ENCODE measurements at places on chromosomes 11 and 22.

DNA sequence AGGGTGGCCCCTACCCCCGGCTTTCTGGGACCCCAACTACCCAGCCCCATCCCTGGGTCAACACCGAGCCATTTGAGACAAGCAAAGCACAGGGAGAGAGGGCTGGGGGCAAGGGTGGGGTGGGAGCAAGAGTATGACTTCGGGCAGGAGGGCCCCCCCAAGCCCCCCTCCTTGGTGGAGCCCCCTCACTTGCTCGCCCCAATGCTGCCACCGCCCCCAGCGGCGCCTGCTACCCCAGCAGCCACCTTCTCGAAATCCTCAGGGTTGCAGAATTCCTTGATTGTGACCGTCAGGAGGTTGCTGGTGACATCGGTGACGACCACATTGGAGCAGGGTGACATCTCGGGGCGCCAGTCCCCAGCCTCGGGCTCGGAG, 6.0 kb downstream of the CBX6 start:
- no peak for DNase-seq

GRCh38 chr11:35009191-35009943, 92.9 kb downstream of the PDHX start:
- no peak for DNase-seq

DNA sequence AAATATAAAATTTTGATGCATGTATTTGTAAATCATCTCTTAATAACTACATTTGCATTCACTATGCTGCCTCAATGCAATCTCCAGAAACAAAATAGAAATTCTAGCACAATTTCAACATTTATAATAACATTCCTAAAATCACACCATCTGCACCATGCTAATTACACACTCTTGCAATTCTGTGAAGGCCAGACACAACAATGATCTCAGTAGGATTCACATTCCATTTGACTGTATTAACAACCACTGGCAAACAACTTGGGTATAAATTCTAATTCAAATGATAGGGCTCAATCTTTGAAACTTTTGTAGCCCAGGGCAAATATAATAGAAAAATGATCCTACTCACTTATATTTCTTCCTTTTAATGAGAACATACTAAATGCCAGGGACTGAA, 25.9 kb downstream of the RAB6A start:
- no peak for DNase-seq

DNA sequence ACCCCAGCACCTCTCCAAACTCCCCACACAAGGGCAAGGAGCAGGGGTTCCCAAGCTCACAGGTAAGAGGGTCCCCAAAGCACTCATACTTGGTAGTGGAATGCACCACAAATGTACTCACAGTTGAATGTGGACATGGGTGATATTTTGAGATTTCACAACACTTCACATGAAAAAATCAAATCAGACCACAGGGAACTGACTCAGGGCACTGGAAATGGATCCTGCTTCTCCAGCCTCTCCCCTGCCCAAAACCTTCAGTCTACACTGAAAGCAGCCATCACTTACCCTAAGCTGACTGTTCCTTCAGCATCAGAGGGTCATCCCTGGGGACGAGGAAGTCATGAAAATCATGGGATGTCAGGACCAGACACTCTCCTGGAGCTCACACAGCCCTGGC, 40.2 kb downstream of the SCGB1A1 start:
- no peak for DNase-seq

GRCh38 chr22:41683616-41684015, 5.1 kb downstream of the SNU13 start:
- no peak for DNase-seq

GRCh38 chr11:47675851-47676250, 33.5 kb upstream of the MTCH2 start:
- DNase-seq, result no peak

GRCh38 chr11:97614606-97615005, 1224.8 kb downstream of the JRKL start:
- DNase-seq, result no peak

DNA sequence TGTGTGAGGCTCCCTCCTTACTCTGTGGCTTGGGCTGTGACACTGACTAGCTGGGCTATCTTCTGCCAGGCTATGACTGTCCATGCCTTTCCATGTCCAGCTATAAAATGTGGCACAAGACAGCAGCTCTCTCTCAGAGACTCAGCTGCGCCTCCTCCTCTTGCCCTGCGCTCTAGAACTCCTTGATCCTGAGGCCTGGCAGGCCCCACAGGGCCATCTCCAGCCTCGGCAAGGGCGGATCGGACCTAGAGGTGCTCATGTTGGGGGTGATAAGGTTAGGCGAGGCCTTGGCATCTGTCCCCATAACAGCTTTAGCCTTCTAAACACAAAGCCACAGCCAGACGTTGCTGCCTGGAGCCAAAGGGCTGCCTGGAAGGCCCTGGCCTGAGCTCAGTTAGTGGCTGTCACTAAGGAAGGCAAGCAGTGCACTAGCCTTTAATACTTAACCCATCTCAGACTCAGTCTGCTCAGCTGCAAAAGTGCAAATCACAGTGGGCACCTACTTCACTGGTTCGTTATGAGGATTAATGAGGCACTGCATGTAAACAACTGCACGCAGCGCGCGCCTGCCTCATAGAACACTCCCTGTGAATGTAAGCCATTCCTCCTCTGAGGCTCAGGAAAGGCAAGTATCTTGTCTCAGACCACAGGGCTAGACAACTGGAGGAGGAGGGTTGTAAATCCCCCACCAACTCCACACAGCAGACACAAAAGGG, 1.2 kb downstream of the GUCD1 start:
- no peak for DNase-seq

GRCh38 chr11:64249563-64250414, 1.5 kb upstream of the PLCB3 start:
- DNase-seq, result no peak

DNA sequence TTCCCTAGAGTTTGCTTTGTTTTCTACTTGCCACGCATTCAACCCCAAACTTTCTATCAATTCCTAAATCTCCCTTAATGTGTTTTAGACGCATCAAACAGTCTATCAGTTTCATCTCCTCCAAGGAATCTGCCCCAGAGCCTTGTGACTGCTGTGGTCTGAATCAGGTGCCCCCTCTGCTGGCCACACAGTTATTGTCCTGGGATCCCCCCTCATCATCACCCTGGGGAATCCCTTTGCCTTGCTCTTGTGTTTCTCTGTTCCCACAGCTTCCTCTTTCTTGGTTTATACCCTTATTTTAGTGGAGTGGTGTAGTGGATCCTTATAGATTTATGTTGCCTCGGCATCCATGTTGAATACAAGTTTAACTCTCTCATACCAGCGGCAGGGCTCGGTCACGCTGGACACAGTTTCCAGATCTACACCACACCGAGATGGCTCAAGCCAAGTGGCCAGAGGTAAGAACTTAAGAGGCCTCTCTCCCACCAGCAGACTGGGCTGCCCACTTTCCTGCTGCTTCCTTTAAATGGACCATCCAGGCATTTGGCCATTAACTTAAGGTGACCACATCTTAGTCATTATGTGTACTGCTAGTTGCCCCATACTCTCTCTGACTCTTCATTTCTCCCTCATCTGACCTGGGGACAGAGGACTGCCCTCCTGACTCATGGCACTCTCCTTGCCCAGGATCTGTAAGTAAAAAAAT, 8.2 kb downstream of the UPB1 start:
- no peak for DNase-seq

DNA sequence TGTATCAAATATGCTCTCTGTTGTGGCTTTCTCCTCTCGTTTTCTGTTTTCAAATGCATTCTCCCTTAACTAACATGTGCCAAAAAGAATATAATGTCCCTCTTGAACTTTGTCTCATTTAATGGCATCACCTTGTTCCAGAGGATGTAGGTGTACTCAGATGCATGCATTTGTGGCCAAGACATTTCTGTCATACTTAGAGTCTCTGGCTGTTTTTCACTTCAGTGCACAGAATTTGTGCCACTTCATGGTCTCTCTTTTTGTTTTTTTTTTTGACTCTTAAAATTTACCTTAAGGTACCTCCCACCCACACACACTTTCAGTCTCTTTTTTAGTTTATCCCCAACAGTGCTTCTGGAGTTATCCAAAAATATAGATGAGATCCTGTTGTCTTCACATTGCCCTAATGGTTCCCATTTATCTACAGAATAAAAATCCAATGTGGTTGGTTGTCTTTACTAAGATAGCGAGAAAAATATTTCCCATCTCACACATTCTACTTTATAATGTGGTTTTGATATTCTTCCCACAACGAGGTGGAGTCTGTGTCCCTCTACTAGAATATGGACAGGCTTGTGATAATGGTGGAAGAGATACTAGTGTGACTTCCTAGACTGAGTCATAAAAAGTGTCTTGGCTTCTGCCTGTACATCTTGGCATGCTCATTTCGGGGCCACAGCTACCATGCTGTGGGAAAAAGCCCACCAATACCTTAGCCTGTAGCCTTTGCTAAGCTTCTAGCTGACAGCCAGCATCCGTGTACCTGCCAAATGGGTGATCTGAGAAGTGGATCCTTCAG, 125.8 kb downstream of the DDX10 start:
- DNase-seq, result no peak

DNA sequence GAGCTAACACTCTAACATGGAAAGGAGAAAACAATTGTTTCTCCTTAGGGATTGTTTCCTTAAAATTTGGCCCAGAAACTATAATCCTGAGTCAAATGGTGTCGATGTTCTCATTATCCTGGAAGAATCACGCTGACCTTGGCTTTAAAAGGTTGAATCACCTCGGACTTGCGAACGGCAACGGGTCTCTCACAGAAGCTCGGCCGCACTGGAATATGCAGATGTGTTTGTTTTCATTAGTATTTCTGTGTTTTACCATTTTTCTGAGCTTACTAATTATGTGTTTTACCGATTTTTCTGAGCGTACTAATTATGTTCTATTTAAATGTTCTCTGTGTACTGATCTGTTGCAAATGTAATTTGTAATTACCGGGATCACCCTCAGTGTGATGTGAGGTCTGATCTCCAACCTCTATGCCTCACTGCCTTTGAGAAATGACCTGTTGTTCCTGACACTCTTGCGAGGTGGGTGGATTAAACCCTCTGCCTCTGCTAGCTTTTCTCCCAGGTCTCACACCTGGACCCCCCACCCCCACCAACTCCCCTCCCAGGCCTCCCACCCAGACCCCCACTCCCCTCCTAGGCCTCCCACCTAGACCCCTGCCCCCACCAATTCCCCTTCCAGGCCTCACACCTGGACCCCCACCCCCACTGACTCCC, 38.3 kb upstream of the BRSK2 start:
- DNase-seq, result no peak

DNA sequence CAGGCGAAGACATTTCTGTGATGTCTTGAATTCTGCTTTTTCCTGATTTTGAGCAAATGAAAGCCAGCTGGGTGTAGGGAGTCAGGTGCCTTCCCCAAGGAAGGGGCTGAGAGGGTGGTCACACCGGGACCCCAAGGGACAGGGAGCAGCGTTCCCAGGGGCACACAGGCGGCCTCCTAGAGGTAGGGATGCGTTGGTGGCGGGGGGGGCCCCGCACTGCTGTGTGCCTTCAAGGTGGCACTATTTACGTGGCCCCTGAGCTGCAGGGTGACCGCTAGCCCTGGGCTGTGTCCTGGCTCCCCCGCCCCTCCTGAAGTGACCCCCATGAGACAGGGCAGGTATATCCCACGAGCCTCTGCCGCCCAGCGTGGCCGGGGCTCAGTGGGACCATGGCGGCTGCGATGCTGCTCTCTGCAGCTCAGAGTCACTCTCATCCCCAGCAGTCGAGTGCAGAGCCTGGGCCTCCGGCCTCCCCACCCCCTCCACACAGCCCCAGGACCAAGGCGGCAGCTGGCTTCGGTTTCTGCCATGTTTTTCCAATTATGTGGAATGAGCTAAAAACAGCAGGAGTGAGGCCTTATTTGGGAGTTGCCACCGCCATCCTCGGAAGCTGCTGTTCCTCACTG, 60.9 kb downstream of the LRP5 start:
- DNase-seq, result no peak

GRCh38 chr11:127023991-127024390, 23.4 kb upstream of the KIRREL3 start:
- no peak for DNase-seq

- DNase-seq, result no peak
These were observed 160.2 kb downstream of the KIRREL3 start for GRCh38 chr11:126840201-126840886.

- DNase-seq, result no peak
These were observed 1461.1 kb downstream of the BRD1 start for GRCh38 chr22:48366591-48366990.

- DNase-seq, result no peak
These were observed 131.3 kb downstream of the C11orf87 start for GRCh38 chr11:109553284-109553683.

DNA sequence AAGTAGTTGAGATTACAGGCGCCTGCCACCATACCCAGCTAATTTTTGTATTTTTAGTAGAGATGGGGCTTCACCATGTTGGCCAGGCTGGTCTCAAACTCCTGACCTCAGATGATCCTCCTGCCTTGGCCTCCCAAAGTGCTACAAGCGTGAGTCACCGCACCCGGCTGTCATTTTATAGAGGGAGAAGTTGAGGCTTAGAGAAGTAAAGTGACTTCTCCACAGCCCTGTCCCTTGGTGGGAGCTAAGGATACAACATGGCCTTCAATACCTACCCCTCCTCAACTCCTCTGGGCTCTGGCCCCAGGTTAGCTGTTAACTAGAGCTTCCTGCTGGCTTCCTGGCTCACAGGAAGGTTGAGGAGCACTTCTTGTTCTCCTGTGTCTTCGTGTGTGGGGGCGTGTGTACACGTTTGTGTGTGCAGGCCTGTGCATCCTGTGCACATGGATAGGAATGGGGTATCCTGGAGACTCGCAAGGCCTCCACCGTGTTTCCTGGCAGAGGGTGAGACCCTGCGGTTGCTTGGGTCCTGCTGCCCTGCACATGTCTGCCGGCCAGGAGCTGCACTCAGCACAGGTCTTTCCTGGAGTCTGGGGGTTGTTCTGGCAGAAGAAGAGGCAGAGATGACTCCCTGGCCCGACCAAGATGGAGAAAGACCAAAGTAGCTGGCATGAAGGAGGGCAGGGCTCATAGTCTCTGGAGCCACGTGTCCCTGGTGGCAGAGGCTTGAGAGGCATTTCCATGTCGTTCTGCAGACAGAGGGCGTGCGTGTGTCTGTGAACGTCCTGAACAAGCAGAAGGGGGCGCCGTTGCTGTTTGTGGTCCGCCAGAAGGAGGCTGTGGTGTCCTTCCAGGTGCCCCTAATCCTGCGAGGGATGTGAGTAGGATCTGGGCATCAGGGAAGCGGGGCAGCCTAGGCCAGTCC, 2.4 kb downstream of the SIDT2 start:
- DNase-seq, result peak; percentile 71

DNA sequence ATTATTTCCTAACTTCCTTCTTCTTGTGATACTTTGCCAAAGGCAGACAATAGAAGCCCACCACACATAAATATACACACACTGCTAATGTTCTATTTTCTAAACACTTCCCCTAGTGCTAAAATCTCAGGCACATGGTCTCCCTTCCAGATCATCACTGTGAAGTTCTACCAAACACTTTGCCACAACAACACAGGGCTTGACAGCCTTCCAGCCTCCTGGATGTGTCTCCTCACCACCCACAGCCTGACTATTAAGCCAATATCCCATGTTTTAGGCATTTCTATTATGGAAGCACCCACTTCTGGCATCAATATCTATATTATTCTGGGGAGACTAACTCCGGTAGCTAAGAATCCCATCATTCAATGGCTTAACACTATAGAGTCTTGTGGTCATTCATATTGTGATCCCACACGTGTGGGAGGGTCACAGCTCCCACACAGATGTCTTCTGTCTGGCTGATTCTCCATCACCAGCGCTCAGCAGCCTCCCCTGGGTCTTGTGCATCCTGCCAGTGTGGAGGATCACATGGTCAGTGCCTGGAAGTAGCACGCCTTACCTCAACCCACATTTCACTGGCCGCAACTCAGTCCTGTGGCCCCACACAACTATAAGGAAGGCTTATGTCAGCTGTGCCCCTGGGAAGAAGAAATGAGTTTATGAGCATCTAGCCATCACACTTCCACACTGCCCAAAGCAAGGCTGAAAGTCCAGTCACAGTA, 29.0 kb downstream of the SPATA19 start:
- DNase-seq, result no peak
